ENCODE measurements at places on chromosomes 11 and 22.
A peak's percentile ranks its signal among the peaks of the same experiment; 100 is the strongest.

DNA sequence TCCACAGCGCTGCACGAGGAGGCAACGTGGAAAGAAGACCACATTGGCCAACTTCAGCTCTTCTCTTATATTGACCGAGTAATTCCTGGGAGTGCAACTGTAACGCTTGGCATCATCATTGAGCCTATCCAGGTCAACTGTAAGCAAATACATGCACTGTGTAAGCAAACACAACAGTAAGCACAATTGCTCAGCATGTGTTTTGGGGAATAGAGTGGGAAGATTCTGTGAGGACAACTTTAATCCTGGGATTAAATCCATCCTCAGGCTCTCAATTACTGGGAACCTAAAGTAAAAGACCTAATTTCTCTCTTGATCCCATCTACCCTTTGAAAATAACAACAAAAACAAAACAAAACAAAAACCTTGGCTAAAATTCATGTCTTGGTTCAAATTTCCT is 109.5 kb upstream of the DDI1 start:
- DNase-seq = no peak

- DNase-seq = no peak
Measured at GRCh38 chr11:10473371-10473770, 18.3 kb downstream of the AMPD3 start.

DNA sequence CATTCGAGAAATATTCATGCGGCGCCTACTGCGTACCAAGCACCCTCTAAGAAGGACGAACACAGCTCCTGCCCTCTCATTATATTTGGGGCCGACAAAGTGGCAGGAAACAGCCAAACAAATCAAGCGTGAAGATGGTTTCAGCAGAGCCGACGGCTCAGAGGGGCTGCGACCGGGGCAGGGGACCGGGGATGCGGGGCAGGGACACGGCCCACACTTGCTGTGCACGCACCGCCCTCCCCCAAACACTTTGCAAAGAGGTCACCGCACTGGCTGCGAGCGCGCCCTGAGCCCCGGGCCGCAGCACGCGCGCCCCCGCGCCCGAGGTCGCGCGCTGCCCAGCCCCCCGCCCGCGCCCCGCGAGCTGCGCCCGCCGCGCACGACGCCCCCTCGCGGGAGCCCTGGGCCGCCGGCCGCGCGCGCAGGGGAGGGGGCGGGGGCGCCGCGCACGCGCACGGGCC is 255 bp upstream of the SYNGR1 start:
- no peak for DNase-seq

DNA sequence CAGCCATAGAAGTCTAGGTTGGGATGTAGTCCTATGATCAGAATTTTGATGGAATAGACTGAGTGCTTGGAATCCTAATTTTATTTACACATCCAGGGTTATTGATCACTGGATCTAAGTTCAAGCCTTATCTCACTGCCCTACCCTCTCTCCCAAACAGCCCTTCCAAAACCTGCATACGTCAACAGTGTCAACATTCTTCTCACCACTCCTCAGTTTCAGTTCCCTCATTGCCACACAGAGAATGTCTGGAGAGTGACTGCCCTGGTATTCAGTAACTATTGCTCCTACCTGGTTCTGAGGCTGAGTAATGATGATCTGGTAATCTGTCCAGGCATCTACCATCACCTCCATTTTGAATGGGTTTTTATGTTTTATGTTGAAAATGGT is 60.0 kb downstream of the GLYATL1 start:
- DNase-seq = no peak

DNA sequence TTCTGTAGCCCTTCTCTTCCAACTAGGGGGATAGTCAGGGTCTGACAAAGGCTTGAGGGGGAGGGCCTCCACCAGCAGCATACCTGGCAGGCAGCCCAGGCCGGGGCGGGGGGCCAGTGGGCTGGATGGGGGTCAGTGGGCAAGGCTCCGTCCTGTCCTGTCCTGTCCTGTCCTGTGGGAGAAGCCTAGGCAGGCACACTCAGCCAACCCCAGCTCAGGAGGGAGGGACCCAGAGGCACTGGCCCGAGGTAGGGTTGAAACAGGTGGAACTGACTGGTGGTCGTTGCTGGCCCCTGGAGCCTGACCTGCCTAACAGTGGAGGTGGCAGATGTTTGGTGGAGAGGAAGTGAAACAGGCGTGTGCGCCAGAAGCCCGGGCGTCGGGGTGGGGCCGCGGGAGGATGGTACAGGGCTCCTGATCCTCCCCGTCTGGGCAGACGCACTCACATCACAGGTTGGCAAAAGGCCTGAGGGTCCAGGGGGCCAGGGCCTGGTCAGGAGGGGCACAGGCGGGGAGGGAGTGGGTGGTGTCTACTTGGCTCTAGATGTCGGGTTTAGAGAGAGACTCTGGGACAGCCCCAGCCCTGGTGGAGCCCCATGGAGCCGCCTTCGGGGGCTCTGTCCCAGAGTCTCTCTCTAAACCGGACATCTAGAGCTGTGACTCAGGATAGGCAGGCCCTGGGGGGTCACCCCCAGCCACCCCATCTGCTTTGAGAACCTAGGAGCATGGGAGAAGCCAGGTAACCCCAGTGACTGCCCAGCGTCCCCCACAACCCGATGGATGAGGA is 32.5 kb upstream of the GRAMD4 start:
- DNase-seq = no peak

GRCh38 chr22:16970446-16970845 is 37.6 kb downstream of the GAB4 start:
- no peak for DNase-seq

DNA sequence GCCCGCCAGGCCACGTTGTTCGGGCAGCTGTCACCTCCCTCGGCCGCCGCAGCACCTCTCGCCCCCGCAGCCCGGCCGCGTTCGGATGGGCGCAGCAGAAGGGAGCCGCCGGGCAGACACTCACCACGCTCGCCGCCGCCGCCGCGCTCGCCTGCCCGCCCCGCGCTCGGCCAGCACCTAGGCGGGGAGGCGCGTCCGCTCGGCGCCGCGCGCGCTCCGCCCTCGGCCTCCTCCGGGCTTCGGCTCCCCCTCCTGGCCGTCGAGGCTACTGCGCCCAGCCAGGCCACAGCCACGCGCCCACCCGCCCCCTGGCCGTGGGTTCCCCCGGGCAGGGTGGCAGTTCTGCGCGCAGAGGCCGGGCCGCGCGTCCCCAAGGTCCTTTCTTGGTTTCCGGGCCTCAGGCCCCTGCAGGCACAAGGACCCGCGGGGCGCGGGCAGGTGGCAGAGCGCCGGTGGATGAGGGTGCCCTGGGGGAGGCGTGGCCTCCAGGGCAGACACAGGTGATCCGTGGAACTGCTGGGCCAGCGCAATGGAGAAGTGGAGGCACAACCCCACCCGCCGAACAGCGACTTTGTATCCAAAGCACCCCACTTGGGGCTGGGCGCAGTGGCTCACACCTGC is at the start of gene SLC25A22:
Gene SLC25A22, minus strand, starts transcription at position 189 of the 621 bp plus-strand sequence. CDS start 3,275 bp downstream, outside the sequence.
- peak; percentile 78 for DNase-seq

DNA sequence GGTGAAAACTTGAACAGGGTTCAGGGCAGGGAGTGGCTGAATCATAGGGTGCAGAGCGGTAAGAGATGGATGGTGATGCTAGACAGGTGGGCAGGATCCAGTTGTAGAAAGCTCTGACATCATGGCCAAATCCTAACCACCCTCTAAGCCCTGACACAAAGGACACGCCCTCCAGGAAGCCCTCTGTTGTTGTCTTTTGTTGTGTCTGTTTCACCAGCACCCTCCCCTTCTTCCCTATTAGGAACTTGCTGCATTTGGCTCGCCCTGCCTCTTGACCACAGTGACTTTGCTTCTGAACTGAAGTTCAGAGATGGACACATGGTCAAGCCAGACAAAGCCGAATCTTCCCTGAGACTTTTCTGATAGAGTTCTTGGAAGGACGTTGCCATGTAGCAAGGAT is 14.2 kb upstream of the APOL6 start:
- DNase-seq = no peak

DNA sequence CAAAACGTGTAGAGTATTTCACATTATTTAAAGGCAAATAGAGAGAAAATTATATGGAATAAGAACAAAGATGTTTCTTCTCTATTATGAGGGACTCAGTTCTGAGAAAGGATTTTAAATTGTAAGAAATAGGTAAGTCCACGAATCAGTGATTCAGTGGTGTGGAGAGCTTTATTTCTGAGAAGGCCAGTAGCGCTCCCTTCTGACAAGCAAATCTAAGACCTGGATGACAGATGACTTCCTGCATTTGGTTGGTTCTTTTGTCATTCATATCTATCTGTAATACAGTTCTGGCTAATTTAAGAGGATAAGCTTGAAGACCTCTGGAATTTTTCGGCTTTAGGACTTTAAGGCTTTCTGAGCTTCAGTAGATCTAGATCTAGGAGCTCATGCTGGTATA is 7.0 kb downstream of the CD3E start:
- DNase-seq = no peak

- DNase-seq = no peak
Measured at GRCh38 chr11:35065566-35065965, 73.4 kb upstream of the CD44 start.

- DNase-seq = no peak
Measured at GRCh38 chr11:130088217-130088616, 18.5 kb downstream of the APLP2 start.

DNA sequence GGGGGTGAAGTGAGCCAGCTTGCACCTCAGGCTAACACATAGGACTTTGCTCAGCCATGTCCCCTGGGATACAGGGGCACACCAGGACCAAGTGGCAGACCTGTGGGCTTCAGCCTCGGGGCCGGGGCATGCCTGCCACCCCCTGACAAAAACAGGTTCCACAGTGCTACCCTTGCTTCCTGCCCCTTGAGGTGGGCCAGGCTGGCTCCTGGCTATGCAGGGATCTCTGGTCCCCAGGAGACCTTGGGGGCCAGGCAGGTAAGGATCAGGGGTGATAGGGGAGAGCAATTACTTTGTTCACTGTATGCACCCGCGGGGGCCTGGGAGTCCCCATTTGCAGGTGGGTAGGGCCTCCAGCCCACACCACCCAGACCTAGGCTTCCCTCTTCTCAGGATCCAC is 2.4 kb upstream of the MYO7A start:
- DNase-seq = no peak

DNA sequence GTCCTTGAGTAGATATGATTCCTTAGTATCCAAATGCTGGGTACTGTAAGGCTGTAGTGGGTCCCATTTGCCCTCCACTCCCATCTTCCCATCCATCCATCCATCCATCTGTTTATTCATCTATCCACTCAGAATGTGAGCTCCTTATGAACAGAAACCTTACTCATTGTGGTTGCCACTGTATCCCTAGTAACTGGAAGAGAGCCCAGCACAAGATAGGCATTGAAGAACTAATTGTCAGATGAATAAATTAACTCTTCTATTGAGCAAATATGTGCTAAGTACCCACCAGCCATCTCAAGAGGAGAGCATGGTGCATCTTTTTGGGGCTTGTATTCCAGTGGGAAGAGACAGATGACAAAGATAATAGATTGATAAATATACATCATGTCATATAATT is 86.4 kb upstream of the SEZ6L start:
- no peak for DNase-seq
